WERI-Rb-1 (cell line): ENCODE measurements at places on chromosomes 1 and 21.

DNA sequence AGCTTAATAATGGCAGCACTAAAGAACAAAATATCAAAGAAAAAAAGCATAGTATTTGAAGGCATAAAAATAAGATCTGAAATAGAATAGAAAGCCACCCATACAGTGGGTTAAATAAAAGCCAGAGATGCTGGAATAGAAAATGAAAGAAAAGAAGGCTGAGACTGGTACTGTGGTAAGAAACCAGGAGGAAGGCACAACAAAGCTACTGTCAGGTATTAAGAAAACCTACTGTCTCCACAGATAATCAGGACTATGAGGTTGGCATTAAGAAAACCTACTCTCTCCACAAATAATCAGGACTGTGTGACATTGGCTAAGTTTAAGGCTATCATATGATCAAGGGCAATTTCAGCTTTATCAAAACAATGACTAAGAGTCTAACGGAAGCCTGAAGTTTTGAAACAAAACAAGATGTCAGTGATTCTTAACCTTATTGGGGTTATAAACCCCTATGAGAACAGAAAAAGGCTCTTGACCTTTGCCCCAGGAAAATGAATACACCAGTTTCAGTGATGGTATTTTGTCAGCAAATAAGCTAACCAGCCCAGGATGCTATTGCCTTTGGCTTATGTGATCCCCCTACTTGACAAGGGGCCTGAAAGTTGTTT is 24.4 kb downstream of the MCOLN2 start:
- no peak for DNase-seq

DNA sequence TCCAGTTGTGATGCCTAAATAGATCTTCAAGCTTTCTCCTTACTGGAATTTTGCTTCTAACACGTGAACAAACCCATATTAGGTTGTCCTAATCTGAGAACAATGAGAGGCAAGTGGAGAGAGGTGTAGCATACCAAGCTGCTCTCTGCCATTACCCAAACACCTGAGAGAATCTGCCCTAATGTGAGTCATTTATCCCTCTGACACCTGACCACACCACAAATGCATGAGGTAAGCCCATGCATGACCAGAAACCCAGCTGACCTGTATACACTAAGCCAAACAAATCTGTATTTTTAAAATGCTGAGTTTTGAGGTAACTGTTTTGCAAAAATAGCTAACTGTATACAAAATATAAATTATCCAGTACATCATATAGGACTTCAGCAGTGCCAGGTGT is 1458.1 kb upstream of the B3GALT2 start:
- DNase-seq = no peak

DNA sequence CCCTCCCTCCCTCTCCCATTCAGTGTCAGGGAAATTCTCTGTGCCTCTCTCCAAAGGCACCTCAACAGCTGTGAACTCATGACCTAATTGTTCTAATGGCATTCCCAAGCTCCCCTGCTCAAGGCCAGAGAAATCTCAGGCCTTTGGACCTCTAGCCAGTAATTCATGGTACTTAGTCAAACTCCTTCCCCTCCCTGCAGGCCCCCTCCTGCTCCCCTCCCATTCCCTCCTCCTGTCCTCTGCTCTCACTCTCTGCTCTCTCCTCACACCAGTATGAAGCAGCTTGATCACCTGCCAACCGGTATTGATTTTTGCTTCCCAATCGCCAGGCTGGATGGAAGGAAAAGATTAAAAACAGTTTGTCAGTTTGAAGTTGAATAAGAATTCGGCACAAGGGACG is 370.5 kb upstream of the PBX1 start:
- DNase-seq = peak; percentile 77

- DNase-seq = no peak
These were observed 37.5 kb downstream of the CAMTA1 start for GRCh38 chr1:6822530-6823359.

DNA sequence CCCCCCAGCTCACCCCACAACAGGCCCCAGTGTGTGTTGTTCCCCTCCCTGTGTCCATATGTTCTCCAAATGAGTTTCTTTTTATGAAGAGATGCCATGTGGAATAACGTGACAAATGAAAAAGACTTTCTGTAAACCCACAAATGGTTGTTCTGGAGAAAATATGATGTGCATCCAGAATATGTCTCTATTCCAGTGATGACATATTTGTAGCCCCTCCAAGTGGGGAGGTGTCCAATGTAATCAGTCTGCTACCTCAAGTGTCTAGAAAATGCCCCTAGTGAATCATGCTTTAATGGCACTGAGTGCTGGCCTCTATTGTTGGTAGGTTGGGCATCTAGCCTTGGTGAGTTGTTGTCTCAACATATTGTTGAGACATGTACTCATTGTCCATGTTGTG is 179.6 kb downstream of the KCNK2 start:
- DNase-seq = no peak

DNA sequence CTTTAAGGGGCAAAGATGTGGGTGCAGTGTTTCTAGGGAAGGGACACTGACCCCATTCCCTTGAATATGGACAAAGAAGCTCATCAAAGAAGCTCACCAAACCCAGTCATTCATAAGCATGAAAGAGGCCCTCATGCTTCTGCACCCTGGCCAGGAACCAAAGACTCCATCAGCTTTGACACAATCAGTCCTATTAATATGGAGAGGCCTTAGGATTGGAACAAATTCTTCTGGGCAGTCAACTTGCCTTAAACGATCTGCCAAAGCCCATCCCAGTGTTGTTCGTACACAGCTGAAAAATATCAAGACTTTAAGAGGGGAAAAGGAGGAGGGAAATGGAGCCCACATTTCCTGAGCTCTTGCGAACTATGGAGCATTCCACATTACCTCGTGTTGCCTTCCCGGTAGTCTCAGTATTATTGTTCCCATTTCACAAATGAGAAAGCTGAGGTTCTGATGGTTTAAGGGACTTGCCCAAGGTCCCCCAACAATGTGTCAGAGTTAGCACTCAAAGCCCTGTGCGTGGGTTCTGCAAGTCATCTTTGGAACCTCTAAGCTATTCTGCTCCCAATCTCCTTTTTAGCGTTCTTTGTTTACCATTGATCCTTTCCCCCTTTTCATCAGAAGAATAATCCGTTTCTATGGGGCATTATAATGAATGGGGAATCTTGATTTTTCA is 161.9 kb downstream of the ZBTB18 start:
- DNase-seq = no peak

- DNase-seq = no peak
These were observed 221.8 kb downstream of the SLC45A1 start for GRCh38 chr1:8539683-8540082.

GRCh38 chr1:184748740-184749139 is 5.9 kb downstream of the EDEM3 start:
- DNase-seq = no peak

DNA sequence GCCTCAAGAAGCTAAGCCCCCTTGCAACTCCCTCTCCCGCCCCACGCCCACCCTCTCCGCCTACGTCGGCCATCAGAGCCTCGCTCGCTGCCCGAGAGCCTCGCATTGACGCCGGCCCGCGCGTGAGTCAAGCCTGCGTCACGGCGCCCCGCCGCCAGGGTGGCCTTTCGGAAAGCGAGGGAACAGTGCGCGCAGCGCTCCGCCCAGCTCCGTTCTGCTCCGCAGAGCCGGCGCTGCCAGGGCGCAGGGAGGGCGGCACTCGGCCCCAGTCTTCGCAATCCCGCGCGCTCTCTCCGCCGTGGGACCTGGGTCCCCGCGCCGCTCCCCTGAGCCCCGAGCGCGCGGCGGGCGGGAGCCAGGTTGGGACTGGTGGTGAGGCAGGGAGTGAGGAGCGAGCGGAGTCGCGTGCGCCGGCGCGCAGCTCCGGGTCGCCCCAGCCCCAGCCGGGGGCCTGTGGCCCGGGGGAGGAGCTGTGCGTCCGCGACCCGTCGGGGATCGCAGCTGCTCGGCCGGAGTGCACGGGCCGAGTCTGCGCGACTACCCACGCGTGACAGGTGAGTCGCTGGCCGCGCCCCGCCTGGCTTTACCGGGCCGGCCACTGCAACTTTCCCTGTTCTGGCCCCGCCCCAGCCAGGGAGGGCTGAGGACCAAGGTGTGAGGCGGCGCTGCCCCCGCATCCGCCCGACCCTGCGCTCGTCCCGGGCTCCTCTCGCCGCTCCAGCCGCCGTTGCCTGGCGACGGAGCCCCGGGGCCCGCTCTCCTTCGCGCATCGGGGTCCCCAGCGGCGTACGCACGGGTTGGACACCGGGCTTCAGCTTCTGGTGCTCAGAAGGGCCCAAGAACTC is at the start of gene SLC6A17:
SLC6A17 (plus strand) TSS at position 165 of the 845 bp plus-strand sequence. CDS start 16,436 bp downstream, outside the sequence.
- DNase-seq = peak; percentile 83

DNA sequence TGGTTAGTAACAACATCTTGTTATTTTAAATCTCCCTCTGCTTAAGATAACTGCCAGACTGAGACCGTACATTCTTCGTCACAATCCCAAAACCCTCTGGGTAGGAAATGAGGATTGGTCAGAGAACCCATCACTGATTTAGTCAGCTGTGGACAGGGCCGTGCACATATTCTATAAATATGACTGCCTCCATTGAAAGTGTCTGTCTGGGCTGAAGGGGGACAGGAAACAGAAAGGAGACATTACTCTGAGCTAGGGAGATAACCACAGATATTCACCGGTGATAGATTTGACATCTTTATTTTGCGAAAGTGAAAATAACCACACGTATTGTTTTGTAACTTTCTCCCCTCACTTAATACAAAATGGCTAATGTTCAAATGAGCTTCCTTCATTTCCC is 36.9 kb upstream of the ST6GALNAC5 start:
- DNase-seq = no peak

DNA sequence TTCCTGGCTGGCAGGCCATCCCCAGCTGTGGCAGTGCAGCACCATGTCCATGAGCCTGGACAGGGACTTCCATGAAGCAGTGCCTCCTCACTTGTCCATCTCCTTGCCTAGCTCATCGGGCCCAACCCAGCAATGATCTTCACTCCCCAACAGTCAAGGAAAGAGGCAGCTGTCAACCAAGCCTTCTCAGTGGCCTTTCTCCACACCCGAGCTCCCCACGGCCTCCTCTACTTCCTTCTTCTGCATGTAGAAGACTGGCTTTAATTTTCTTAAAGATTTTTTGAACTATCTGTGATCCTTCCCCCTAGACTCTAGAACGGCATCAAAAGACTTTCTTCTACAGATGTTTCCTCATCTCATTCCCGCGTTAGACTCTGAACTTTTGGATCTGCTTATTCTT is 65.5 kb upstream of the COA6 start:
- DNase-seq = no peak

- peak; percentile 96 for DNase-seq
These were observed 37.9 kb upstream of the BTG2 start for GRCh38 chr1:203267347-203267846.

- no peak for DNase-seq
These were observed 32.5 kb upstream of the ASPM start for GRCh38 chr1:197178998-197179397.

- DNase-seq = no peak
These were observed 554.8 kb downstream of the NUF2 start for GRCh38 chr1:163876546-163876945.

DNA sequence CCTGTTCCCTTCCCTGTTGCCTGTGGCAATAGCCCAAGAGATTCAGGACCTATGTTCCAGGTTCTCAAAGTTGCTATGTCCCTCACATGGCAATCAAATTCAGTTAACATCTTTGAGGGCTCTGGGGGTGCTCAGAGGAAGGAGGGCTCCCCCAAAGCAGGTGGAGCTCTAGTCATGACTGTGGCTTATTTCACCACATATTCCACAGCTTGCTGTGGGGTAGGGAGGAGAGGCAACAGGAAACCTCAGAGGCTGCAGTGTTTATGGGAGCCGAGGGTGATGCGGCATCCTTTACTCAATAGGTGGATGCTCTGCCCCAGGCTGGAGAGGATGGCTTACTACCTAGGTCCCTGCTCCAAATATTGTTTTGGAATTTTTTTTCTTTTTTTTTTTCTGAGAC is 1.2 kb upstream of the MKNK1 start:
- DNase-seq = no peak

GRCh38 chr21:39048064-39048463 is 135.2 kb downstream of the PSMG1 start:
- DNase-seq = no peak

- DNase-seq = no peak
These were observed 77.7 kb downstream of the DSCAM start for GRCh38 chr21:40769231-40769630.

DNA sequence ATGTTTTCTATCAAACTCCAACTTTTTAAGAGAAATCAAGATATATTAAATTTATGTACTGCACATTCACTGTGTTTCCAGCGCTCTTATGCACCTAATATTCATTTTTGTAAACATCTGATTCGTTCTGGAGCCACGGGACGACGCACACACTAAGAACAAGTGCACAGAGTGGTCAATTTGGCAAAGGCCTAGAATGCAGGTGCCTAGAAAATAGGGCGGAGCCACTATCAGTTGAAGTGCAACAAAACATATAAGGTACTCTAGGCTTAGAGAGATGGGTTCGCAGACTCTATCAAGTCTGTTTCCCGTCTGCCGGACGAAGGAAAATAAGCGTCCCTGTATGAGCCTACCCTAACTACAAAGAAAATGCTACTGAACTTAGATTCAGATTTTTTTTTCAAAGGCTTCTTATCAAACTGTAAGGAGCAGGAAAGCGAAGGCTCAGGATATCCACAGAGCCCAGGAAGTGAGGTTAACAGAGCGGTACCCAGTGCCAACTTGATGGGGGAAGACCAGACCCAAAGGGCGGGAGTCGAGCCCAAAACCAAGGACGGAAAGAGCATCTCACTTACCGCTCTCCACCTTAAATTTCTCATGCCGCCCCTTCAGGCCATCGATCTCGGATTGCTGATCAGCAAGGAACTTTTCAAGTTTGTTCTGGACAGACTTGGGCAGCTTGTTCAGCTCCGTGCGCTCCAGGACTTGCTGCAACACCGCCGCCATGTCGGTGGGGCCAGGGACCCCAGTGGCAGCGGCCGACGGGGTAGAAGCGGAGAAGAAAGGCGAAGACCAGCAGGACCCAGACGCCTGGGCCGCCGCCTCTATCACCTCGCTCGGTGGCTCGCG is 526 bp downstream of the TPR start:
- DNase-seq = peak; percentile 14

- DNase-seq = no peak
These were observed 124.9 kb upstream of the PLXNA2 start for GRCh38 chr1:208369045-208369444.

DNA sequence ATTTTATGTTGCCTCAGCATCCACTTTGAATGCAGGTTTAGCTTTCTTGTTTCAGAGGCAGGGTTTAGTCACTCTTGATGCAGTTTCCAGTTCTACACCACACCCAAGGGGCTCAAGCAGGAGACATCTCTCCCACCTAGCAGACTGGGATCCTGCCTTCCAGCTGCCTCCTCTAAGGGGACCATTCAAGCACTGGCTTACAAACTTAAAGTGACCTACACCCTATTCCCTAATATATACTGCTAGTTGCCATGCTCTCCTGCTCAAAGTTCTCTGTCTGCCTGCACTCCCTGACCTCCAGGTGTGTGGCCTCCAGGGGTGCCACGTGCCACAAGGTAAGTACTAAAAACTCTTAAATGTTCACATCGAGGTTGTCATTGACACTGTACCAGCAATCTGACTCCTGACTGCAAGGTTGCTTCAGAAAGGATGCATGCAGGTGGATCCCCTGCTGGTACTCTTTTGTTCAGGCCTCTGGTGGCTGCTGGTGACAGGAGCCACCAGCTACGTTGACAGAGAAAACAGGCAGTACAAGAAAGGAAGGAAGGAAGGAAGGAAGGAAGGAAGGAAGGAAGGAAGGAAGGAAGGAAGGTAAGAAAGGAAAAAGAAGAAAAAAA is 185.9 kb downstream of the COQ8A start:
- no peak for DNase-seq
